ENCODE measurements at places on chromosomes 4 and X.

GRCh38 chr4:71833232-71833900, 49.5 kb upstream of the GC start:
- DNase-seq: no peak

DNA sequence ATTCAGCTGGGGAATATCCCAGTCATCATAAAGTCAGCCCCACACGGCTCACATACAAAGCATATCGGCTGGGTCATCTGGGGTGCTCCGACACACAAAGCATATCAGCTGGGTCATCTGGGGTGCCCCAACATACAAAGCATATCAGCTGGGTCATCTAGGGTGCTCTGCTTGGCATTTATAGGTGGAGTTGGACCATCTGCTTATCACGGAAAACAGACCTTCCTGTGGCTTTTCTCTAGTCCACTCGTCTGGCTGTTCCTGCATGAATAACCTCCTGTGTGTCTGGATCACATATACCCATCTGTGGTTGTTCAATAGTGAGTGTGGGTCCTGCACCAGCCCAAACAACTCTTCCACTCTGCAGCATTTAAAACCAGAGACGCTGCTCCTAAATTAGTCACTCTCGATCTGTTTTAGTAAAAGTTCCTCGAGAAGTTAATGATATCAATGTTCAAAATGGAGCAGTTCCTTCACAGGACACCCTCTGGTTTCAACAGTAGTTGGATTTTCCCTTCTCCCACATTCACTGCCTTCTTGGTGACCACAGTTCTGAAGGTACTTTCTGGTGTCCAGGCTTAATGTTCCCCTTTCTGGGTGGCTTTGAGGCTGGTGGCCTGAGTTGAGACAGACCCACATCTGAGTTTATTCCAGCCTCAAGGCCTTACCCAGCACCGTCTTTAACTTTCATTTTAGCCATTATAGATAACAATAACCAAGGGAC, 70.0 kb upstream of the FRG1 start:
- DNase-seq: no peak

DNA sequence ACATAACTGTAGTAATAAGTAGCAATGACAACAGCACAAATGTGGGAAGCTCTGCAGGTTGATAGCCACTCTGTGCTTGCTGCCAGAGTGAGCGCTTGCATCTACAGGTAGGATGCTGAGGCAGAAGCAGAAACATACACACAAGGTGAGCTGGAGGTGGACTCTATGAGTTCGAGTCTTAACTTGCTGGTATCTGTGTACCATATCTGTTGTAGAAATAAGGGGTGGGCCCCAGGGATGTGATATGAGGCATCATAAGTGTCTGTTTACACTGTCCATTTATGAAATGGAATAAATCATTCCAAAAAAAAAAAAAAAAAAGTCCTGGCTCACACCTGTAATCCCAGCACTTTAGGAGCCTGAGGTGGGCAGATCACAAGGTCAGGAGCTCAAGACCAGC, 32.8 kb upstream of the EIF4E start:
- DNase-seq: no peak

DNA sequence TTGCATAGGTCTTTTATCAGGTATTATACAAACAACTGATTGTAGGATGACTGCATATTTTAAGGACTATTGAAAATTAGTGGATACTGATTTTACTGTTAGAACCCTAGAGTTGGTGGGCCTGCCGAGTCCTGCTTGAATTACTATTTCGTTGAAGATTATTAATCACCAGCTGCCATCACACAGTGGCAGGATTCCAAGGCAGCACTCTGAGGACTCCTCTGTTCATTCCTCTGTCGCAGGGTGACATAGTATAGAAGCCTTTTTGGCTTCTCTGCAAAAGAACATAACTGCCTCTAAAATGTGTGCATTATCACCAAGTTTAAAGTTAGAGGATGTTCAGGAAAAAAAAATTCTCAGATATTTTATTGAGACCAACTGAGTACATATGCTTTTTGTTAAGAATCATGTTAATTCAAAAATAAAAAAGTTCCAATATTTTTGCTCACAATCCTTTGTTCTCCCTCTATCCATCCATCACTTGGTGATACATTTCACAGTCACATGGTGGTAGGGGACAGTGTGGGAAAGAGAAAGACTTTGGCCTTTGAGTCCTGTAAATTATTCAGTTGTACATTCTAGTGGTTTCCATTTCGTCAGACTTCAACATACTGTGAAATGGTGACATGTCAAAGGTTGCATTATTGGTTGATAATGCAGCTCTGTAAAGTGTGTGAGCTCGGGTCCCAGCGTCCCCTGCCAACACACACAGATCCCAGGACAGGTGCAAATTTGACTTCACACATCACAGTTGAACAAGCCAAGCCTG, 332.5 kb downstream of the GRID2 start:
- DNase-seq: no peak

DNA sequence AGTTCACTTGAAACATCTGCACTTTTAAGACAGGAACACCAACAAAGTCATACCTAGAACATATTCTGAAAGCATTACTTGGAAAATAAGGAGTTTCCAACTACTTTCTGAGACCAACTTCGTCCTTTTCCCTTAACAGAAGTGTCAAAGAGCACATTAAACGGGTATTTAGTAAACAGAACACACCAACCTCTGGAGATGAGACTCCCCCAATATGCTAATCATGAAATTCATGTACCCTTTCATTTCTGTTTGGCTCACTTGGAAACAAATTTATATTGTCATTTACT, 69.2 kb downstream of the NOCT start:
- DNase-seq: no peak

DNA sequence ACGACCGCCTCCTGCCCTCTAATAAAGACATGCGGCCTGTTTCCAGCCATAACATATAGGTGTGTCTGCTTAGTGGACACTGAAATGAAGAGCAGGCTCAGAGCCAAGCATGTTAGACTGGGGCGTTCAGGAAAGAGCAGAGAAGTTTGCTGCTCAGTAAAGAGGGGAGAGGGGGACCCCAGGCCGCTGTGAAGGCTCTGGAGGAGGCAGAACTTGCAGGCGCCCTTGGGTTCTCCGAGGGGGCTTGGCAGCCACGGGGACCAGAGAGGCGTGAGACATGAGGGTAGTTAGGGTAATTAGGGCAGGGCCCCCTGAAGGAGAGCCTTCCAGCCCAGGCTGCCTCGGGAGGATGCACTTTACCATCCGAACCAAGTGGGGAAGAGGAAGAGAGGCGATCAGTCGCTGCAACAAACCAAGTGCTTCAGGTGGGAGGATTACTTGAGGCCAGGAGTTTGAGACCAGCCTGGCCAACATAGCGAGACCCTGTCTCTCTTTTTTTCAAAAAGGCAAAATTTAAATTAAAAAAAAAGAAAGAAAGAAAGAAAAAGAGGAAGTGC, 46.6 kb upstream of the CDKN2AIP start:
- DNase-seq: no peak

GRCh38 chrX:550514-550913, 80.1 kb upstream of the SHOX start:
- DNase-seq: no peak

GRCh38 chr4:47538111-47538824, 53.2 kb downstream of the ATP10D start:
- DNase-seq: no peak

GRCh38 chrX:11575332-11575731, 90.4 kb downstream of the ARHGAP6 start:
- no peak for DNase-seq

- DNase-seq: no peak
These were observed 13.6 kb upstream of the ABLIM2 start for GRCh38 chr4:8171984-8172924.

GRCh38 chr4:166078955-166079354, 205.9 kb downstream of the TLL1 start:
- DNase-seq: no peak

DNA sequence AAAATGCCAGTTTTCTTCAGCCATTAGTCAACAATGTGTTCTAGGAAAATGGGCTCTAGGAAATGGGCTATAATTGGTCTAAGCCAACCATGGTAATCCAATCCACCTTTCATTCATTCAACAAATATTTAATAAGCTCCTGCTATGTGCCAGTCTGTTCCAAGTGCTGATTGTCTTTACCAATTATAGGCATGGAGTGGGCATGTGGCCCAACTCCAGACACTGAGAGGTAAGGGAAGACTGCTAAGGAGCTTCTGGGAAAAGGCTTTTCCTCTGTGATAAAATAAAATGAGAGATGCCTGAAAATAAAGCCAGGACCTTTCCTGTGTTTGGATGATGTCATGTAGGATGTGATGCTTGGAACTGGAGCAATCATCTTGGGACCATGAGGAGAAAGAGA, 43.3 kb downstream of the HOPX start:
- no peak for DNase-seq

DNA sequence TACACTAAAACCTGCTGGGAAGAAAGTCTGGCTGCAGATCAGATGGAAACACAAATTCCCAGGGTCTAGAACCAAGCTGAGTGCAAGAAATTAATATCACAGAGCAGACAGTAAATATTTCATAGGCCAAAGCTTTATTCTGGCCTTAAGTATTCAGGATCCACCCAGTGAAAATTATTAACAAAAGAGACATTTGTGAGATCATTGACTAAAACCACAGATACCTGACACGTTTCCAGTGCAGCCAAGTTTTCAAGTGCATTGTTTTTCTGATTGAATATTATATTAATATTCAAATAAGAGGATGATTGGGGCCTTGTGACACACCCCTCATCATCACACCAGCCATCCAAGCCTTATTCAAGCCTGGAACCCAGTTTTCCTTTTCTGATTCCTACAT, 10.3 kb downstream of the ELOVL6 start:
- no peak for DNase-seq

DNA sequence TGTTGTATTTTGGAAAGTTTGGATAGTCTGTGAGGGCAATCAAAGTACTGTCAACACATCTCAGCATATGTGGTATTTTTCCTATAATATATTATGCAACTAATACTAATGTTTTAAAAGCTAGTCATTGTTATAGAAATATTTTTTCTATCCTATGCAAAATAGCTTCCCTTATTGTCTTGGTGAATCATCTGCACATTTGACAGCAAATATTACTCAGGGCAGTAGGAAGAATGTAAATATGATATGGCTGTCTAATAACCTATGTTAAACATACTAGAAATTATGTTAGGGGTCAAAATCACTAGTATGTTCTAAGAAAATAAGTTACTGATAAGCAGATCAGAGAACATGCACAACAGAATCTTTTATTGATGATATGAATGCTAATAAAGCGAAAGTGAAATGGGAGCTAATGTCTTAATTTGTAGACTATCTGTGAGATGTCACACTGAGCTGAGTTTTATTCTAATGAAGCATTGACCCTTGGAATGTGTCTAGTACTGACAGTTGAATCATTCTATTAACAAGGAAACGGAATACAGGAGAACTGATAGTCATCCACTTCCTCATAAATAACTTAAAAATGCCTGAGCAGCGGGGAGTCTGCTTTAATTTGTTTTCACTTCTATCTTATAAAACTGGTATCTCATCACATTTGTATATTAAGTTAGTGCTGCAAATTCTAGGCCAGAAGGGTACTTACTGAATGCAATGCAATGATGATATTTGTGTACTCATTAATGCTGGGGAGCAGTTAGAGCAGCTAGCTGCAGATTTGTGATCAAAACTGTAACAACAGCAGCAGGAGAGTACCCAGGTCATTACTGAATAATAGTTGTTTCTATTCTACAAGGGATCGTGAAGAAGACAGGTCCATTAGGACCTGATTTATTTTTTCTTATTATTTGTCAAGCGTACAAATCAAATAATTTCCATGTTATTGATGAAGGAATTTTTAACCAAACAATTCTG, 440.3 kb upstream of the AADAT start:
- no peak for DNase-seq

DNA sequence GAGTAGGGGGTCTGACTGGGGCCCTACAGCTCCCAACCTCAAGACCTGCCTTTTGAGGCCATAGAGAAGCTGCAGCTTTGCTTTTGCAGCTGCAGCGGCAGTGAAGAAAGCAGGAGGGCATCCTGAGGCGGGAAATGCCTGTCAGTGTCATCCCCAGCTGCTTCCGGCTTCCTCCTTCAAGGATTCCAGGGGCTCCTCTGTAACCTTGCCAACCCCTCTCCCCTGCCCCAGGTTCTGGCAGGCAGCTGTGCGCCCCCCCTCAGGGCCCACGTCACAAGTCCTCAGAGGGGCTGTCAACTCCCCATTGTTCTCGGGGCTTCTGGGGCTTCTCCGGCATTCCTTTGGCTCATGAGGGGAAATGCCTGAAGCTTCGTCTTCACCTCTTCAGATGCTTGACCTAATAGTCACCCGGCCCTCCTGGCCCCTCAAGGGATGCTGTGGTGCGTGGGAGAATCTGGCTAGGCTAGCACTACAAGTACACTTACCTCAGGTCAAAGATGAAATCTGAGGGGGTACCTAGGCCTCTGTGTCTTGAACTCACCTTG, 31.9 kb downstream of the APLN start:
- DNase-seq: no peak

DNA sequence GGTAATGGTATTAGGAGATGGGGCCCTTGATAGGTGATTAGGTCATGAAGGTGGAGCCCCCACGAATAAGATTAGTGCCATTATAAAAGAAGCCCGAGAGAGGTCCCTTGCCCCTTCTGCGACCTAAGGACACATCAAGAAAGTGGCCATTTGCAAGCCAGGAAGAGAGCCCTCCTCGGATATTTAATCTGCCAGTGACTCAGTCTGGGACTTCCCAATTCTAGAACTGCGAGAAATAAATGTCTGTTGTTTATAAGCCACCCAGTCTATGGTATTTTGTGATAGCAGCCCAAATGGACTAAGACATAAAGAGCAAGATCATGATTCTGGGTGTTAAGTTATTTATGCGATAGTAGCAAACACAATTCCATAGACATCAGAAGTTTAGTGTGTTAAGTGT, 192.2 kb downstream of the LDB2 start:
- DNase-seq: no peak

- no peak for DNase-seq
These were observed 602.2 kb downstream of the IL15 start for GRCh38 chr4:142238589-142238988.

DNA sequence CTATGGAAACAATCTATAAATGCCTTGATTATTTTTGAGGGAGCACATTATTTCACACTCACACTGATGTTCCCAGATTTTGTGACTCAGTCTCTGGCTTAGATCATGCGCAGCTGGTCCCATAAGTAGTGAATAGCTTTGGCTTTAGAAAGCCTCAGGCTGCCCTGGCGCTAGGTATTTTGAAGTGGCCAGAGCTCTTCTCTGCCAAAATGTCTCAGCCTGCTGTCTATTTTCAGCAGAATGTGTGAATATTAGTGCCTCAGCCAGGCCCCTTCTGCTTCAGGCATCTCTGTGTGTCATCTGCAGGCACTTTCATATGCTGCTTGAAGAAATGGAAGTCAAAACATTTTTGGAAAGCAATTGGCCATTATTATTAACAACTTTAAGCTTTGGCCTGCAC, 931.0 kb upstream of the INTU start:
- no peak for DNase-seq
